ENCODE measurements at places on chromosomes 1 and 21.

GRCh38 chr1:236850077-236850979 is 55.2 kb downstream of the MTR start:
- DNase-seq = no peak

DNA sequence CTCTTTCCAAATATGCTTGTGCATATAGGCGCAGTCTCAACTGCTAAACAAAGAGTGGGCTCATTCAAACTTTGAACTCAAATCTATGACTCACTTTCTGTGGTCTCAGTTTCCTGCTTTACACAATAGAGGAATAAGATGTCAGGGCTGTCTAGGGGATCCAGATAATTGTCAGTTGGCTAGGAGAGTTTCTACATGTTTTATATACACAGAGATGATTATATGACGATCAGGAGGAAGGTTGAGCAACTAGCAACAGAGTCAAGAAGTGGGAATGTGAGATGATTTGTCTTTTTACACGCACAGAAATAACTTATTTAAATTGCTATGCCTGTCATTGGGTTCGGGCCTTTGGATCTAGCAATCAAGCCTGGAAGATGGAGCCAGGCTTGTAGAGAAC is 299.4 kb upstream of the LYPLAL1 start:
- DNase-seq = no peak

DNA sequence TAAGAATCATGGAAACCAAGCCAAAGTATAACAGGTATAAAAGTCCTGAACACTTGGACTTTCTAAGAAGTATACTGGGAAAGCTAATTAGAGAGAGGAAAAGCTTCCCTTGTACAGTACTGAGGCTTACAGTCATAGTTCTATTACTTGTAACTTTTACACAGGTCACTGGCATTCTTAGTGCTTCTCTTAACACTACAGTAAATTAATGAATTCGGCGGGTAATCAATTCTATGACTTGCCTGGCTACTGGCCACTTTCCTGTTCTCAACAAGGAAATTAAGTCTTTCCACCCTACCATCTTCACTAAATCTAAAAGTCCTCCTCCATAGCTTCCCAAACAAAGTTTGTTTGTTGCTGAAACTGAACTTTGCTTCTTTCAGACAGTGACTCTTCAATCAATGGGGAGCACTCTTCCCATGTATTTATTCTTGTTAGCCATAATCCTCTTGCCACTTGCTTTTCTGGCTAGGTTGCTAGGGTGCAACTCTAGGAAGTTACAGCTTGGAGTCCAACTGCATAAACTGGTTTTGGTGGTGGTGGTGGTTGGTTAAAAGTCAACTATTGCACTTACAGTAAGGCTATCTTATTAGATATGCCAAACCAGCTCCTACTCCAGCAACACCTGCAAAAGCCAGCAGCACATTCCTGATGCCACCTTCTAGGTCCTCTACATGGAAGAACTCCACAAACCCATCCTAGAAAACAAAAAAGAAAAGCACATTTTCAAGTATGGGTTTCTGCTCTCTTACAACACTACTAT is 2.4 kb downstream of the MCL1 start:
- DNase-seq = no peak

DNA sequence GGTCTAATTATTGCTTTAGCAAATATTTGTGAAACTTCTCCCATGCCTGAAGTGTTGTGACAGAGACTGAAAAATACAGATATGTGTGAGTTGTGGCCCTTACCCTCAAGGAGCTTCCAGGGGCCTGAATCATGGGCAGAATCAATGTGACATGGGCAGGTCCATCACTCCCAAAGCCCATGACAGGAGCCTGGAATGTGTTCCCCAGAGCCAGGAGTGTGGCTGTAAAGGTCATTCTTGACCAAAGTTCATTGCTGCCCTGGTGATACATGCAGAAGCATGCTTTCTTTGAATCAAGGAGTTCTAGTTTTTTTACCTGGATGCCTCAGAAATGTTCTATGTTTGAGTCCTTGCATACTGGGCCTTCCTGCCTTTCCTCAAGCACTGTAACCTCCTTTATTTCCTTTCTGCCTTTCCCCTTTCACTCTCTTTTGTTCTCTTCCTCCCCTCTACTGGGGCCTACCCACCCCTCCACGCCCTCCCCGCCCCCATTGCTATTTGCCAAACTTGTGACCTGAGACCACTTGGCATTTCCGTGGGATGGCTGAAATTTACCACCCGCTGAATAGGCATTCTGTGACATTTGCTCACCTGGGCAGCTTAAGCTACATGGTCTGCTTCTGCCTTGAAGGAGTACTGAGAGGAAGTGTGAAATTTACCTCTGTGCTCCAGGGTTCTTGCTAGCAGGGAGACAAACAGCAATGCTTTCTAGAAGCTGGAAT is 19.7 kb downstream of the PBX1 start:
- DNase-seq = no peak

- DNase-seq = no peak
Measured at GRCh38 chr1:24233684-24234600, 46.9 kb upstream of the IFNLR1 start.

DNA sequence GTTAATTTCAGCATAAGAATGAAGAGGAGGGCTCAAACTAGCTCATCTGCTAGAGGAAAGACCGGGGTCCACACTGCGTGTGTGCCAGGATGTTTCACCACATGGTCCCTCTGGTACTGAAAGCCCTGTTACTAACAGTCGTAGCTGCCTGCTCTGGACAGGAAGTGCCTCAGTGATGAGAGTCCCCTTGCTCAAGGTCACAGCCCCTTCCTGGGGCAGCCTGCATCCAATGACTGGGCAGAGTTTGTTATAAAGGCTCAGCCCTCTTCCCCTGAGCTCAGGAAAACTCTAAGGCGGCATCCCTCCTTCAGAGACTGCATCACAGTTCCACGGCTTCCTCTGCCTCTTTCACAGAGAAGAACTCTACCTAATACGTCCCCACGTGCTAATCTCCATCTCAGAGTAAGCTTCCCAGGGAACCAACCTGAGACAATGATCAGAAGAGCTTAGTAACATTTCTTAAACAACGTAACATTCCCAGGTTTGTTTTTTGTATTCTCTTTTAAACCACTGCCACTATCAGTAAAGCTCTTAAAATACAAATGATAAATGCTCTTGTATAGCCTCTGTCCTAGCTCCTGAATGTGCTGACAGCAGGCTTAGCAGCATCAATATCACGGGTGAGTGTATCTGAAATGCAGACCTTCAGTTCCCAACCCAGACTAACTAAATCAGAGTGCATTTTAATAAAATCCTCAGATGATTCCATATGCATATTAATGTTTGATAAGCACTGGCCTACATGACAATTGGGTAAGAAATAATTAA is 38.0 kb upstream of the ATP1A1 start:
- DNase-seq = no peak

DNA sequence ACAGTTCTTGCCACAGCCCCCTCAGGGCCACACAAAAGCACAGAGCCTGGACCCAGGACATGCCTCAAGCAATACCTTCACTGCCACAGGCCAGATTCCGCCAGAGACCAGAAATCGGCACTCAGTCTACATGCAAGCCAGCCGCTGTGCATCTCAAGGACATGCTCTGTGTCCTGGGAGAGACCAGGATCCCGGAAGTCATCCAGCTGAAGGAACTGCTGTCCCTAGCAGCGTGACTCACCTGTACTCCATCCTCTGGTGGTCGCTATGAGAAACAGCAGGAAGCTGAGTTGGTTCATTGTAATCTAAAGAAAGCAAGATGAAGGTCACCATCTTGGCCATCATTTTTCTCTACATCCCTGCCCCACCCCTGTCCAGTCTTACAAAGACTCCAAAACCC is 401 bp downstream of the ITLN1 start:
- DNase-seq = no peak

GRCh38 chr1:211579440-211580302 is 710 bp upstream of the SLC30A1 start:
- no peak for DNase-seq

DNA sequence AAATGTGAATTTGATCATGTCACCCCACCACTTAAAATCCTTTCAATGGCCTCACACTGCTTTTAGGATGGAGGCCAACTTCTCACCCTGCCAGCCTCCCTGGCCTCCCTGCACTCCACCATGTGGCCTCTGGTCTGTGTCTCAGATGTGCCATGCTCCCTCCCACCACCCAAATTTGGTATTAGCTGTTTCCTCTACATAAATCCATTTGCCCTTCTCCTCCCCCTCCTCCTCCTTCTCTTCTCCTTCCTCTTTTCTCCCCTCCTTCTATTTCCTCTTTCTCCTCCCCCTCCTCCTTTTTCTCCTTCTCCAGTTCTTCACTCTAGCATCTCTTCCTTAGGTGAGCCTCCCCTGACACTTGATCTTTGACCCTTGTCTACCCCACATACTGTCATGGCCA is 16.7 kb upstream of the GUCA2B start:
- no peak for DNase-seq

DNA sequence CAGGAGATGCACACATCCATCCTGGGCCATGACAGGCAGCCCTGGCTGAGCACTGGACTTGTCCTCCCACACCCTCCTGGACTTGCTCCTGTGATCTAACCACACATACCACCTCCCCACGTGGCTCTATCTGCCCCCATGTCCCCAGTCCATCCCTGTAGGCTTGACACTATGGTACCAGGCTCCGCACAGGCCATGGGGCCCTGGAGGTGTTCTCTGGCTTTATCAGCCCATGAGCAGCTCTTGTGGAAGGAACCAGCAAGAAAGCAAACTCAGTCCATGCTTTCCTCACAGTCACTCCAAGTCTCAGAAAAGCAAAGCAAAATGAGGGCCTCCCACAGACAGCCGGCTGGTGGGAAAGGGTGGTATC is 61.6 kb downstream of the CD46 start:
- DNase-seq = no peak

DNA sequence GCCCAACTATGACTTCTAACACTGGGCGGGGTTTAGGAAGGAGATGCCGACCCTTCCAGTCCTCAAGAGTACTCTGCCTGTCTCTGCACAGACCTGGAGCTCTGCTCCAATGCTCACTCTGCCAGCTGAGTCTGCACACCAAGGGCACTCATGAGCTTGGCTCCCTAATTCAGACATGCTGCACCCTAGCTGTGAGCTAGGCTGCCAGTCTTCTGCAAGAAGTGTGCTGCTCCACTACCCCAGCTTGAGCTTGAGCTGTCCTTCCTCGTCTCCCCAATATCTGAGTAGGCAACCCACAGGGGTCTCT is 13.2 kb downstream of the TP53BP2 start:
- DNase-seq = no peak

DNA sequence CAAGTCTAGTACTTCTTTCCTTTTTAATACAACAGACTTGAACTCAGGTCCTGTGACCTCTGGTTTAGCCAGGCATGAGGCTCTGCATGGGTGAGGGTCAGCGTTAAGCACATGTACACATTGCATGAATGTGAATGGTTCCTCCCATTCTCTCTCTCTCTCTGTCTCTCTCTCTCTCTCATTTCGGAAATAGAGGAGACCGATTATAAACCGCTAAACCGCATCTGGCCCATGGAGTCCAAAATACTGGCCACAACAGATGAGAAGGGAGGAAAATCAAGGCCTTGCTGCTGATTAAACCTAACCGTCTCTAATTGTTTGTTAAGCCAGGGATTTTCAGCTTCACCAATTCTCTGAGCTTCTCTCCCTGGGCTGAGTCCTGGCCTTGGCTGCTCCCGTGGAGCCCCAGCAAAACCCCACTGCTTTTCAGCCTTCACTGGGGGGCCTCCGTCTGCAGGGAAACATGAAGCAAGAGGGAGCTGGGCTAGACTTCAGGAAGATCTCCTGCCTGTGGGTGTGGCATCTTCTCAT is 6.6 kb downstream of the RSPO1 start:
- no peak for DNase-seq

GRCh38 chr1:221756830-221757551 is 15.1 kb upstream of the DUSP10 start:
- DNase-seq = no peak

GRCh38 chr1:229171934-229172333 is 99.0 kb upstream of the RAB4A start:
- DNase-seq = no peak

DNA sequence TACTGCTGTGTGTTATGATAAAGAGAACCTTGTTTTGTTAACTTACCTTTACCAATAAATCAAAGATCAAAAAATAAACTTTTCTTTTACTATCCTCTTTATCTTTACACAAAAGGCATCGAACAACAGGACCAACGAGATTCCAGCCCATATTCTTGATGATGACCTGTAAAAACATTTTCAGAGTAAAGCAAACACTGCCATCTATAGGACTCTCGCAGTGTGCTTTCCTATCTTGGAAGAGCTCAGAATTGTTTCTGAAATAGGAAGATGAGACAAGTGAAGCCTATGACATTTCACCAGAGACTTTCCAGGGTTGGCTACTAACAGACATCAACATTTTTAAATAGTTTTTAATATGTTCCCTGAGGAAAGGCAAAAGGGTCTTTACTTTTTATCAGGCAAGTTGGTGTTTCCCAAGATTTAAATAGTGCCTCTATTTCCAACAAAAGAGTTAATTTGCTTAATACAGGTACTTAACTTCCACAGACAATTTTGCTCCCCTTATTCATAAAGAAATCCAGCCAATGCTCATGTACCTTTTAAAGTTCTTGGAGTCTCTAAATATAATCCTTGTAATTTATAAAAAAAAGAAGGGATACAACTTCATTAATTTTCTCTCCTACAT is 7.3 kb downstream of the GLMN start:
- no peak for DNase-seq

- DNase-seq = no peak
Measured at GRCh38 chr1:215710036-215710898, 143.2 kb downstream of the KCTD3 start.

- no peak for DNase-seq
Measured at GRCh38 chr21:41926117-41926806, 27.6 kb downstream of the C2CD2 start.

DNA sequence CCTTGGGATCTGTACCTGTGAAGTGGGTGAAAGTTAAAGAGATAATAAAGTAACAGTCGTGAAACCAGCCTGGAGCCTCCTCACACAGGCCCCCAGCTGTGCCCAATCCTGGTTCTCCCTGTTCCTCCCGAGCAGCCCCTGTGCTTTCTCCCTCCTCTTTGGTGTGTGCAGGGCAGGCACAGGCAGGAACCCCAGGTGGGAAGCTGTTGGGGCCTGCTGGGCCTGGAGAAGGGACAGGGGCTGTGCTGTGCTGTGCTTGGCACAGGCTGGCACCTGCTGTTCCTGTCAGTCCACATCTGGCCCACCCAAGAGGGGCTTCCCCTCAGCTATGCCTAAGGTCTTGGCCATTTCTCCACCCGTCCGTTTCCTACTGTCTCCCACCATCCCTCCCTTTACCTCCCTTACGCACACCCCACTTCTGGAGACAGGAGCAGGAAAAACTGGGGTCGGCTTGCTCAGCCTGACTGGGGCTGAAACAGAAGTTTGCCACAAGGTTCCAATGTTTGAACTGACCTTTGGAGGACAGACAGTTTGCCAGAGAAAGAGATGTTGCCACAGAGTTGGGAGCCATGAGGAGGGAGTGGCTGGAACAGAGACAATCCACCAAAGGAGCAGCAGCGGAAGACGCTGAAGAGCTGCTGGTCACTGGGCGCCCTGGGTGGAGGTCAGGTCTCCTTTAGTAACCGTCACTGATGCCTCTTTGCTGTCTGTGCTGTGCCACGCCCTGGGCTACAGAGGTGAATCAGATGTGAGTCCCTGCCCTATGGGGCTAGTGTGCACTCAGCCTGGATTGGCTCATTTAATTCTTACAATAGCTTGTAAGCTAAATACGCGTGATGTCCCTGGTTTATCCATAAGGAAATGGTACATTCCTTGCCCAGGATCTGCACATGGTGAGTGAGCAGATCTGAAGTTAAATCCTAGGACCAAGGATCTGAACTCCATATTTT is 18.8 kb upstream of the ARTN start:
- no peak for DNase-seq
